Suppressor macrophage treated with lipopolysaccharide for 4 hours (primary cell): ENCODE measurements at places on chromosomes 2 and 18.
A peak's percentile ranks its signal among the peaks of the same experiment; 100 is the strongest.

GRCh38 chr2:239579081-239579480 lies 178.3 kb upstream of the HDAC4 start:
- no peak for DNase-seq

- no peak for DNase-seq
Observed at GRCh38 chr18:68763083-68763482, 34.8 kb upstream of the CCDC102B start.

DNA sequence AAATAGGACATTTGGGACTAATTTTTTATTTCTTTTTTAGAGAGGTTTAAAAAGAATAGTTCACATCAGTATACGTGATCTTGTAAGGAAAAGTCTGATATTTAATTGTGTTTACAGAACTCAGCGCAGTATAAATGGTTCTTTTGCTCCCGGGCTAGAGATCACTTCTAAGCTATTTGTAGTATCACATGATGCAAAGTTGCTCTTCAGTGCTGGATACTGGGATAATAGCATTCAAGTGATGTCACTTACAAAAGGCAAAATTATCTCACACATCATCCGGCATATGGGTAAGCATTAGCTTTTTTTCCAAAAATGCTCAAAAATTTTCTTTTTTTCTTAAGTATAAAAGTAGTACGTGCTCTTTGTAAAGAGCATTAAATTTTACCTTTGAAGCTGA lies 37.4 kb upstream of the CYP20A1 start:
- no peak for DNase-seq

- no peak for DNase-seq
Observed at GRCh38 chr18:25669741-25670140, 317.8 kb upstream of the ZNF521 start.

- DNase-seq: no peak
Observed at GRCh38 chr2:30997979-30998378, 140.3 kb downstream of the GALNT14 start.

GRCh38 chr2:7458066-7458465 lies 540.9 kb downstream of the RNF144A start:
- DNase-seq: no peak

DNA sequence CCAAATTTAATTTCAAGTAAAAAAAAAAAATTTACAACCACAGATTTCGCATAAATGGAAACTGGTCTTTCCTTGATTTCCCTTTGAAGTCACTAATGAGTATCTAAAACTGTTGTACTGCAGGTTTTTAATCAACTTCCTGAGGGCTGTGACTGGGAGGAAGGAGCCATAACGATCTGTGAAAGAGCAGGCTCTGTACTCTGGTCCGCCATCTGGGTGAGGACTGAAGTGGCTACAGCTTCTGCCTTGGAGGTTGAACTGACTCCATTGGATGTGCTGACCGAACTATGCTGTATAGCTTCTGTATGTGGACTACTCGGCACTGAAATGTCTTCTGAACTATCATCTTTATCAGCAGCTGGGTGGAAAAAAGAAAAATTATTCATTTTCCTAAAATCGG lies 69.3 kb upstream of the CHN1 start:
- no peak for DNase-seq

DNA sequence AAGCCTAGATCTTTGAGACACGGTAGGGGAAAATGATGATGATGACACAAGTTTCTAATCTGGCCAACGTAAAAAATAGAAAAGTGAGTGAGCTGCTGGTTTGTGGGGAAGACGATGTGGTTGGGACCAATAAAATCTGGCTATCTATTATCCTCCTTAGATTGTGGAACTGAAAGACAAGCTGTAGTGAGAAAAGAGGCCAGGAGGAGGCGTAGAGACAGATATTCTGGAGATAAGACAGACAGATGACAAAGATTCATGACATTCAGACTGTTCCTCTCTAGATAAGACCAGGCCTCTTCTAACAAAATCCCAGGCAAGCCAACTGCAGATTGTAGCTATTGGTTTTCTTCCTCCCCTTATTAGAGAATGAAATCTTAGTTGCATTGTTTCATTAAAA lies 376.3 kb upstream of the UBE2E3 start:
- DNase-seq: peak; percentile 6

GRCh38 chr18:48902023-48902855 lies 48.5 kb downstream of the SMAD7 start:
- peak; percentile 78 for DNase-seq

GRCh38 chr18:9419956-9420631 lies 55.2 kb upstream of the RALBP1 start:
- DNase-seq: no peak

DNA sequence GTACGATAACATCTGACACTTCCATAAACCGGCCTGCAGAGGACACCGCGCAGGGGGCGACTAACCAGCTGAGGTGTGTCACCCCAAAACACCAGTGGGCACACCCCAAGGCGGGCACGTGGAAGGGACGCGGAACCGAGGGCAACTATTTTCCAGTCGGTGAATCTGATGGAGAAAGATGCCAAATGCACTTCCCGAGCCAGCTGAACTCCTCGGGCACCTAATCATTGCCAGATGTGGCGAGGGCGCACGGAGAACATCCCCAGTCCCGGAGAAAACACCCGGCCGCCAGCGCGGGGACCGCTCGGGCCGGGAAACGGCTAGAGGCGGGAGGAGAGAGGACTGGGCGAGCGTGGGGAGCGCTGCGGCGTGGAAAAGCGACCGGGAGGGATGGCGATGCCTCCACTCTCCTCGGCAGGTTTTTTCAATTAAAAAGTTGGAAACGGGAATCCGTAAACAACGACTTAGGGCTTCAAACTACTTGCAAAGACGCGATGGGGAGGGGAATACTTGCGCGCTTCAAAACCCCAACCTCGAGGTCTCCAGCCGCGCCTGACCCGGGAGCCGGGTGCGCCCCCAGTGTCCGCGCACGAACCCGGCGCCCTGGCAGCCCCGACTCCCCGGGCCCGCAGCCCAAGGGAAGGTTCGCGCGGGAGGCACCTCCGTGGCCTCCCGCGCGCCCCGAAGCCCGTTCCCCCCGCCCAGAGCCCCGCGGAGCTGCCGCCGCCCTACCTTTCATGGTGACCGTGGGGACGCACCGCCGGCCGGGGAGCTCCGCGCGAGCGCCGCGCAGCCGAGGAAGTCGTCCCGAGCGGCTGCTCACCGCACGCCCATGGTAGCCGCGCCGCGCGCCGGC lies 497 bp downstream of the COLEC12 start:
- DNase-seq: no peak

GRCh38 chr2:127700527-127701192 lies 637 bp upstream of the SFT2D3 start:
- DNase-seq: peak; percentile 94

DNA sequence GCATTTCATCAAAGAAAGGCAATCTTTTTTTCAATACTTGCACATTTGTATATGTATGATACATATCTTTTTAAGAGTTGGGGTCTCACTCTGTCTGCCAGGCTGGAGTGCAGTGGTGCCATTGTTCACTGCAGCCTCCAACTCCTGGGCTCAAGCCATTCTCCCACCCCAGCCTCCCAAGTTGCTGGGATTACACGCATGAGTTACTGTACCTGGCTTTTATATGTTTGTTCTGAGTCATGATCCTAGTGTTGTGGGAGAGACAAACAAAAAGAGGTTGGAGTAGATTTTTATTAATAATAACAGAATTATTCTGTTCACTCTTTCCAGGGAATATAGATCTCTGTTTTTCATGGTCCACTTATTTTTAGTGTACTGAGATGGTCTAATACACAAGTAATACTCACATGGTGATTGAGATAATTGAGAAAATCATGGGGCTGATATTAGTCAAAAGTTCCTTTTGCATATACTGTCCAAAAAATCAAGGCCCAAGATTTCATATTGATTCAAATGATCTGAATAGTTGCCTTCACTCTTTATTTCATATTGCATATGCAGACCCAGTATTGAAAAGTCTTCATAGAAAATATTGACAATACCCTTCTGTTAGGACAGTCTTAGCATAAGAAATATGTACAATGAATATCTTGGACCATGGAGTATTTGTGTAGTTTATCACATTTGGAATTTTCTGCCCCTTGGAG lies 138.3 kb downstream of the FMNL2 start:
- DNase-seq: no peak

DNA sequence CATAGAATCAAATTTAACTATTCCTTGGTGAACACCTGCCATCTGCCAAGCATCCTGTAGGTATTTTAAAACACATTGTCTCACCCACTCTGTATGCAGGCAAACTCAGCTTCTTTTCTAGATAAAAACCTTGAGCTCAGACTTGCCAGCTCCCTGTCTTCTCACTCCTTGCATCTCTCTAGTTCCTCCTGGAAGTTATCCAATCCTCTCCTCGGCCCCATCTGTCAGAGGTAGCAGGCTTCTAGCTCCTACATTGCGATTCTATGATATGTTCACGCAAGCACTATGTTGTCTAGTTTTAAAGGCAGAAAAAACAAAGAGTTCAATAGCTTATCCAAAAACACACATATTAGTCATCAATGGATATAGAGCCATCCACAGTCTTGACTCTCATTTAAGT lies 67.0 kb upstream of the APCDD1 start:
- no peak for DNase-seq

GRCh38 chr2:100986157-100986556 lies 15.9 kb upstream of the RPL31 start:
- no peak for DNase-seq

- no peak for DNase-seq
Observed at GRCh38 chr18:2536493-2536892, 34.8 kb downstream of the METTL4 start.

- no peak for DNase-seq
Observed at GRCh38 chr2:98729652-98730051, 1.3 kb downstream of the MGAT4A start.

DNA sequence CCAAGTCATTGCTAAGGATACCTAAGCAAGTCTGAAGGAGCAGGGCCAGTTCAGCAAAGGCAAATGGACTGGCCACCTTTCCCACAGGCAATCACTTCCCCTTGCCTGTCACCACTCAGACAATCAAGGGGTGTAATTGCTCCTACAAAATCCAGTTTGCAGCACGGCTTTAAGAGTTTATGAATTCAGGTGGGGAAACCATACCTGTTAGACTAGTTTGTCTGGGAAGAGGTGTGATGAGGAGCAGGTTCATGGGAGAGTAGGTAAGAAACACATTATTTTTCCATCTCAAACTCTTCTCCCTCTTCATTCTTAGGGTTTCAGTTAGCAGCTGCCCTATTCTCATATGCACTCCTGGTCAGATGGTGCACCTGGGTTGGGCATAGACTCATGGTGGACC lies 102.5 kb downstream of the EVA1A start:
- no peak for DNase-seq

DNA sequence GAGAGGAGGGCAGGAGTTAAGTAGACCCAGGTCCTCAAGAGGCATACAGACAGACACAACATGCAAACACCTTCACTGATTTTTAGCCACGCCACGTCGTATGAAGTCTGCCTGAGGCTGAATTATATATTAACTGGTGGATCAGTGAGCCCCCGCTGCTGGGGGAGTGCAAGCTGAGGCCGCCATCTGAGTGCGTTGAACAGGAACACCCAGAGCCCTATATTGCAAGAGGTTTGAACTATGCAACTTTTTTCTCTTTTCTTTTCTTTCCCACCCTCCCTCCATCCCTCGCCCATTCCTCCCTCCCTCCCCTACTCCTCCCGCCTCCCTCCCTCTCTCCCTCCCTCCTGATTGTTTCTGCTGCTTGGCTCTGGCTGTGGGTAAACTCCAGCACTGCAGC lies 30.2 kb downstream of the SETBP1 start:
- DNase-seq: no peak

DNA sequence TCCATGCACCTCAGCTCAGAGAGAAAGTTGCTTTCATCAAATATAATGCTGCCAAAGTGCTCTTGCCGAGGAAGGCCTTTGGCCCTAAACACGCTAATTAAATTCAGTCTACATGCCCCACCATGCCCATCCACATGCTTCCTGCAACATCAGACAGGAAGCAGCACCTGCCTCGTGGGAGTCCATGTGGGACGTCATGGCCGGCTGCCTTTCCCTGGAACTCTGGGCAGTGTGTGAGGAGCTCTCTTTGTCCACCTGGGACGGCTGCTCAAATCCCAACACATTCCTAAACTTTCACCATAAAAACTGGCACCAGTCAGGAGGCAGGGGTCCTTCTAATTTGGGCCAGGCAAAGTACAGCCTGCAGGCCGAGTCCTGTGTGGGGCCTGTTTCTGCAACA lies 23.1 kb downstream of the FAM178B start:
- no peak for DNase-seq

DNA sequence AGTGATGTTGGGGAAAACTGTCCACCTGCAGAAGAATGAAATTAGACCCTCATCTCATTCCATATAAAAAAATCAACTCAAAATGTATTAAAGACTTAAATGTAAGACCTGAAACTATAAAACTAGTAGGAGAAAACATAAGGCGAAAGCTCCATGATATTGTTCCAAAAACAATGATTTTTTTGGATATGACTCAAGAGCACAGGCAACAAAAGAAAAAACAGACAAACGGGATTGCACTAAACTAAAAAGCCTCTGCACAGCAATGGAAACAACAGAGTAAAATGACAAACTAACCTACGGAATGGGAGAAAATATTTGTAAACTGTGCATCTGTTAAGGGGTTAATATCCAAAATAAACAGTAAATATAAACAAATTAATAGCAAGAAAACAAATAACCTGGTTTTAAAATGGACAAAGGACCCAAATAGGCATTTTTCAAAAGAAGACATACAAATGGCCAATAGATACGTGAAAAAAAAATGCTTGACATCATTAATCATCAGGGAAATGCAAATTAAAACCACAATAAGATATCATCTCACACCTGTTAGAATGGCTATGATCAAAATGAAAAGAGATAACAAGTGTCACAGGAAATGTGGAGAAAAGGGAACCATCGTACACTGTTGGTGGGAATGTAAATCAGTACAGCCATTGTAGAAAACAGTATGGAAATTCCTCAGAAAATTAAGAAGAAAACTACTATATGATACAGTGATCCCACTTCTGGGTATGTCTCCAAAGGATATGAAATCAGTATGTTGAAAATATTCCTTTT lies 26.6 kb downstream of the LRRFIP1 start:
- no peak for DNase-seq

GRCh38 chr2:137886083-137886831 lies 78.0 kb upstream of the HNMT start:
- DNase-seq: no peak

GRCh38 chr2:212730994-212731393 lies 192.4 kb upstream of the ERBB4 start:
- DNase-seq: no peak

DNA sequence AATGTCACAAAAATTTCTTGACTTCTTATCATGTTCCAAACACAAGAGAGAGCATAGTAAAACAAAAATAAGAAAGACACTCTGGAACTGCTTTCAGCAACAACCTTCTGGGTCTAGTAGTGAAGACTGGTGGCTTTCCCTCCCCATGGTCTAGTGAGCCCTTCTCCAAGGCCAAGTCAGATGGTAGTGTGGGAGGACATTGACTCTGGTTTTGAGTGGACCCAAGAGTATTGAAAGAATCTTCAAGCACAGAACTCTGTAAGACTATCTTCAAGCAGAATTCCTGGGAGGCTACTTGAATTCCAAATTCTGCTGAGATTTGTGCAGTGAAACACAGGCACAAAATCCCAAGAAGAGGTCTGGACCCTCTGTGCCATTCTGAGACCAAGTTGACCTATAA lies 21.1 kb downstream of the ANTXR1 start:
- DNase-seq: no peak
